ENCODE measurements at places on chromosomes 2 and 18.

GRCh38 chr2:32482471-32482870, 125.6 kb downstream of the BIRC6 start:
- DNase-seq, result no peak

- no peak for DNase-seq
Measured at GRCh38 chr18:48852794-48853193, 98.0 kb downstream of the SMAD7 start.

DNA sequence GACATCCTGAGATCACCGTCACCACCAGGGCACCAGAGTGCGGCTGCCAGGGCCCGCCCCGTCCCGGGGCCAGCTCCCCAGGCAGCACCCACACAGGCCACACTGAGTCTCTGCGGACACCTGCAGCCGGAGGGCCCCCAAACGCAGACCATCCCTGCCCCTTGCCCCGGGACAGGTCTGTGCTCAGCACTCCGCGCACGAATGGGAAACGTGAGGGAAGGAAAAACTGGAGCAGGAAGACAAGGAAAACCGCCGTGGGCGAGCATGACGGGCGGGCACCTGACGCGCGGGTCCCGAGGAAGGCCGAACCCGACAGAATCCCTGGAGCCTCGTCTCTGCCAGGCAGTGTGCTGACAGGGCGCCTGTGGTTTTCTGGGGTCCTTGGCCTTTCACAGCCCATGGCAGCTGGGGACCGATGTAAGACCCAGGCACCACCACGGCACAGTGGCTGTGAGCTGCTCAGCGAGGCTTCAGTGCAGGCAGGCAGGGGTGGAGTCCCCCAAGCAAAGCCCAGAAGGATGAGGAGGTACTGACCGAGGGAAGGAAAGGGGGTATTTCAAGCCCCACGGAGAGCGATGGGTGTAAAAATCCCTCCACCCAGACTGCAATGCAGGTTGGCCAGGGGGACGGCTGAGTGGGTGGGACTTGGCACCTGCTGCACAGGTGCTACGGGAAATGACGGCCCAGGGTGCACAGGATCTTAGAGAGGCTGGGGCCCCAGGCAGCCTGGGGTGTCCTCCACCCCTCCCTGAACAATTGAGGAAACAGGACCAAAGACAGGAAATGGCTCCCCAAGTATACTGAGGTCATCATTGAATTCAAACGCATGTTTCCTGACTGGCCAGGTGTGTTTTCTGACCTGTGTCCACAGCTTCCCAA, 59.0 kb downstream of the PXDN start:
- DNase-seq, result no peak

DNA sequence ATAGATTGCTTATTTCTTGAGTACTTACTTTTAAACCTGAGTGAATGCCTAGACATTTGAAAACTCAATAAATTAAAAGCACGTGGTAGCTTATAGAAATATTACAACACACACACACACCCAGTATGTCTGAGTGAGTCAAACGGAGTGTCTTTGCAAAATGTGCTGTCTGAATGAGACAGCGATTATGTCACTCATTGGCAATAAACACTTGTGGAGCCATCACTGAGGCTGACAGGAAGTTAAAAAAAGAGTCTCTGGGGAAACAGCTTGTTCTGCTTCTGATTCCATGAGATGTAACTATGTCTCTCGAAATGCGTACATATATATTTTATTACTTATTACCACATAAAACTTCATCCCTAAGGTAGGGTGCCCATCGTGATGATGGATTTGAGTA, 22.3 kb upstream of the VPS4B start:
- DNase-seq, result peak; percentile 83

- DNase-seq, result no peak
Measured at GRCh38 chr2:205929246-205929942, 156.6 kb downstream of the INO80D start.

DNA sequence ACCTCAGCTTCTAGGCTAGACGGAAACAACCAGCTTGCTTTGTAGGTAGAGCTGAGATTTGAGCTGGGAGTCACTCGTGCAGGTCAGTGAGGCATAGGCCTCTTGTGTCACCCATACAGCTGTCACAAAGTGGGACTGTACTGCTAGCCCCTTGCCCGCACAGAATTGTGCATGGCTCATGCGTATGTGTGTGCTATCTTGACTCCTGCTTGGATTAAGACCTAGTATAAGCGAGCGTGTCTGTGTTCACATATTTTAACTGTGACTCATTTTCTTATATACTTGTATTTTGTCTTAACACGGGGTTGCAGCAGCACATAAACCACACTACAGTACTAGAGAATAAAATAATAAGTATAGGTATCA, 20.1 kb downstream of the CEP68 start:
- no peak for DNase-seq

DNA sequence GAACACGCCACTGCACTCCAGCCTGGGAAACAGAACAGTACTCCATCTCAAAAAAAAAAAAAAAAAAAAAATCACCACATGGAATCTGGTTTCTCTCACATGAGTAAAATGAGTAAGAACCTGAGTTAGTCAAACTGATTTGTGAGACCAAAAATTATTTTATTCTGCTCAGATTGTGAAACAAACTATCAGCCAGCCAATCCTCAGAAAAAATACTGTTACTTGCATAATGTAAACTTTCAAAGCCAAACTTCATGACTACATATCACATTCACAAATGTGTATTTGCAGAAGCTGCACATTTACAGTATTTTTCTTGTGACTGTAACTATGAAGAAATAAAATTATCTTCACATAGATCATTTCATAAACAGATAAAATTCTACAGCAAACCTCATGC, 23.2 kb downstream of the SUMO1 start:
- no peak for DNase-seq

- DNase-seq, result no peak
Measured at GRCh38 chr2:2662037-2662846, 331.2 kb upstream of the MYT1L start.

GRCh38 chr2:198052741-198053140, 248.3 kb downstream of the PLCL1 start:
- DNase-seq, result no peak

DNA sequence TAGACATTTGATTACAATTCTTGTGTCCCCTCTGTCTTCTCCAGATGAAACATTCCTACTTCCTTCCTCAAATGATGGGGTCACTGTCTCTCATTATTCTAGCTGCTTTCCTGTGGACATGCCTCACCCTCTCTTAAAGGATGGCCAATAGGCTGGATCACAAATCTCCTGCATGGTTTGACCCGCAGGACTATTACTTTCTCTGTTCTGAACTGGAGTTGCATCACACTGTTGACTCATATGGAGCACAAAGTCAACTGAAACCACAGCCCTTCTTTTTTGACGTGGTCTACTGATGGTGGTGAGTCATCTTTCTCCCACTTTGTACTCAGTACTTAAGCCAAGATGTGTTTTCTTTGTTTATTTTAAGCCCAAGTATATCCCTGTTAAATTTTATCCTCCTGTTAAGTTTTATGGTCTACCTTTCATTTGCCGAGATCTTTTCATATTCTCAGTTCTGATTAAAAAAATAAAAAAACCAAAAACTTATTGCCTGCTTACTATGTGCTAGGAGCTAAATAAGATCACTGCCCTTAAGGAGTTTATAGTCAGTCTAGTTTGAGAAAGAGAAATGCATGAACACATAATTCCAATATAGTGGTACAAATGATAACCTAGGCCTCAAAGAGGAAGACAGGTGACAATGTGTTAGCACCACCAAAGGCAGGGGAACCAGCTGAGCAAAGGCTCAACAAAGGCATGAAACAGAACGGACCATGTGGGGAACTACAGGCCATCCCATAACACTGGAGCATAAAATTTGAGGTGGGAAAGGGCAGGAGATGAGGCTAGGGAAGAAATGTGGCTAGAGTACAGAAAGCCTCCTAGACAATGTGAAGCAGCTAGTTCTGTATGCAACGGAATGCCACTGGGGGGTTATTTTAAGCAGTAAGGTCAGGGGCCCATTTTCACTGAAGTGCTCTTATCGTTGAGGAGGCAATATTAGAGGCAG, 67.6 kb upstream of the ZFP36L2 start:
- peak; percentile 90 for DNase-seq

- DNase-seq, result no peak
Measured at GRCh38 chr2:96775160-96775559, 14.5 kb downstream of the CNNM4 start.

DNA sequence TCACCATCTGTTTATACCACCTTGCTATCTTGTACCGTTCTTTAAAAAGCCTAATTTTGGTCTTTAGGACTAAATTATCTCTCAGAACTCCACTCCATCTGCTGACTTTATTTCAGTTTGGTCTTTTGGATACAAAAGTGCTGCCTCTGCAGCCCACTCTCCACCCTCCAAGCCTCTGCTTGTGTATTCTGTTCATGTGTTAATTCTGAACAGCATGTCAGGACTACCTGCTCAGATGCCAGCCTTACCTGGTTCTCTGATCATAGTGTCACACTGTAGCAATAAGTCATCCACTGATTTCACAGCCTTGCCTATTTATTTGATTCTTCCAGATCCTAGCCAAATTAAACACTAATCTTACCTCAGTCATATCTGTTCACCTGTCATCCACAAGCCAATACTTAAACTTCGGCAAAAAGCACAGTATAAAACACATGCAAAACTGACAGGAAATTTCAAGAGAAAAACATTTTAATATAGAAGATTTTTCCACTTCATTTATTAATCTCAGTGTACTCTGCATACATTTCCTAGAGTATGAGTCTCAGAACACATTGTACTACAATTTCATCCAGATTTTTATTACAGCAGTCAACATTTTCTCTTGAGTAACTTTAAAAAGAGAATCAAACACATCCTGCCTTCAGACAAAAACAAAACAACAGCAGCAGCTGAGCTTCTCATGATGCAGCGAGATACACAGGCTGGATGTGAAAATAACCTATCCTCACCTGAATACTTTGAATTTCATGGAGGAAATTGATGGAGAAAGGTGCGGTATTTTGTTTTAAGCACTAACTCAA, 64.9 kb downstream of the PPP1R1C start:
- no peak for DNase-seq

DNA sequence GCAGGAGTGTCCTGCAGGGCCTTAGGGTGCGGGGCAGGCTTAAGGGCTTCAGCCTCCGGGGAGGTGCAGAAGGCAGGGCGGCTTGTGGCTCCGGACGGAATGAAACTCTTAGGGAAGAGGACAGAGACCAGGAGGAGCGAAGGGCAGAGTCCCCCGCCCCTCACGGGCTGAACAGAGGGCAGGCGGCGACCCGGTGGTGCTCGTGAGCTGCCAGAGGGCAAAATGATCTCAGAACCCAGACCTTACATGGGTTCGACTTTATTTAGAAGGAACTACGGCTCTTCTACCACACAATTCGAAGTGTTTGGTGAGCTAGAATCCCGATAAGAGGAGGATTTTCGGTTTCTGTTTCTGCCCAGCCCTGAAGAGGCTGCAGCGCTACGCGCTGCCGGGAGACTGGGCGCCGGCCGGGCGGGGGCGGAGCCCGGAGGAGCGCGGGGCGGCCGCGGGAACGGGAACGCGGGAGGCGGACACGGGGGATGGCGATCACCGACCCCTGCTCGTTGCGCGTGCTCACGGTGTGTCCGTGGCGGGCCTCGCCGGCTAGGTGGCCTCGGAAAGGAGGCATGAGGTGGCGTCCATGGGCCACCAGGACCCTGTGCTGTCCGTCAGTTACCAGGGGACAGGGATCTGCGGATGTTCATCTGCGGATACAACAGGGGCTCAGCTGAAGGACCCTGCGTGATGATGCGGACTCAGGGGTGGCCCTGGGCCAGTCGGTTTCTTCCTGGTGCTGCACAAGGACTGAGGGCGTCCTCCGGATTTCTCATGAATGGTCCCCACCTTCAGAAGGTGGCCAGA, 4.2 kb upstream of the SP100 start:
- DNase-seq, result peak; percentile 61

DNA sequence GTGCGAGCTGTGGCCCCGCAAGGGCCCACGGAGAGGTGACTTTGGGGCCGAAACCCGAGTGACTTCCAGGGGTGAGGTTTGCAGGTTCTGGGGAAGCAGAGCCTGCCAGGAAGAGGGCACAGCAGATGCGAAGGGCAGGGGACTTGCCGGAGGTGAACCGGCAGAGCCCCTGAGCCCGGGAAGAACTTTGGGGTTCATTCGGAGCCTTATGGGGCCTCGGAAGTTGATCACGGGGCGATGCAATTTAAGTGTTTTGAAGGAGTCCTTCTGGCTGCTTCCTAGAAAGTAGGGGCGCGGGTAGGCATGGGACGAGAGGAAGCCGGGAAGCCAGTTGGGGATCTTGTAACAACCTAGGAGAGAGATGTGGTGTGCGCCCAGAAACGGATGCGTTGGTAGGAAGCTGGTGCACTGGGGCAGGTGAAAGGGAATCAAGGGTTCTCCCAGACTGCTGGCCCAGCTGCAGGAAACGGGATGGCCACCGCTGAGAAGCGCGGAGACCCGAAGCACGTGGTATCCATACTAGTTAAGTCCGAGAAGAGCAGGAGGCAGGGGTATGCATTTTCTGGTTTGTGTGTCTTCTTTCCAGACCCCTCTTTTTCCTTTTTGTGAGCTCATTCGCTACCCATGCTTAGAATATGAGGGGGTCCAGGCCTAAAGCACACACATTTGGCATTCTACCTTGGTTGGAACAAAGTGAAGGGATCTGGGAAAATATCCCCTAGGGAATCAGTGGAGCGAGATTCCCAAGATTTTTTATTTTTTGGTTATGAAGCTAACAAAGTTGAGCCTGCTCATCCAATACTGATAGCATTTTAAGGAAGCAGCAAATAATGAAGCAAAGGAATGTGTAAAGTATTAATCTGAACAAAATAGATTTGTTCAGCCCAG, 758 bp downstream of the SCLY start:
- DNase-seq, result peak; percentile 74

DNA sequence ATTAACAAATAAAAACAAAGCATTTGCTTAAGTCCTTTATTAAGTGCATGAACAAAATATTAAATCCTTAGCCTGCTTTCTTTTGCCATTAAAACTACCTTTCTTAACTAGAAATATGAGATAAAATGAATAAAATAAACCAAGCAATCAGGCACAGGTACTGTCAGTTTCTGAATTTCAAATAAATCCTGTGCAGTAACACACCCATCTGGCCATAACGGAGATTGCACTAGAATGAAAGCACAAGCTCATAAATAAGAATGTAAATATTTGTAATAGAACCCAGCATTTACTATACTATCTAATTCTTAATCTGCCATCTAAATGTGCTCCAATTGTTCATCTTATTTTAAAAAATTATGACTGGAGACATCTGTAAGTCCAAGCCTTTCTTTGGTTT, 31.9 kb downstream of the PRKRA start:
- DNase-seq, result peak; percentile 60

DNA sequence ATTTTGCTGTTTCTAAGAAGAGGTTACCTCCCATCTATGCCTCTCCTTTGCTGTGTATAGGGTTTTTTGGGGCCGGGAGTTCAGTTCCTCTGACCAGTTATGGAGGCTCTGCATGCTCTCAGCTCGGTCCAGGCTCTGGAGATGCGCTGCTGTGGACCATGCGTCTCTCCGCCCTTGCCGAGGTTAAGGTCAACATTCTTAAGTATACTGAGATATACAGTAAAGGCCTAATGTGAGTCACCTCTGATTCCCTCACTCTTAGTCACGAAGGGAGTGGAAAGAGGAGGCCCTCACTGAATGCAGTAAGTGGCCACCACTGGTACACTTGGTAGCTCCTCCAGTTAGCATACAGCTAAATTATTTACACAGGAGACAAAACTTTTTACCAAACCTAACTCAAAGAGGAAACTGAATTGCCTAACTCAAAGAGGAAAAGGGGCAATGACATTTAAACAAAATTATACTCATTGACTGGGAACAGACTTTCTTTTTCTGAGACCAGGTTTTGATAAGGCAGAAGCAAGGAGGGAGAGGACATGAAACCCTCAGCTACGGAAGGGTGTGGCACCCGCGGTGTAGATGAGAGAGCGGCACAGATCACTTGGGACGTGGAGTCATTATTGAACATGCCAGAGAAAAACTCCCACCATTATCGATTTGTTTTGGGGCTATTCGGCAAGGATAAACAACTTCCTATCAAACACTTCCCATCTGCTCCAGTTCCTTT, 98.7 kb downstream of the COPS8 start:
- DNase-seq, result peak; percentile 47

GRCh38 chr2:643334-643733, 33.9 kb downstream of the TMEM18 start:
- no peak for DNase-seq
